ENCODE measurements at places on chromosomes 6 and 20.

GRCh38 chr6:14690120-14691056 lies 555.5 kb upstream of the JARID2 start:
- DNase-seq = no peak

GRCh38 chr6:22636452-22636851 lies 67.1 kb downstream of the HDGFL1 start:
- no peak for DNase-seq

DNA sequence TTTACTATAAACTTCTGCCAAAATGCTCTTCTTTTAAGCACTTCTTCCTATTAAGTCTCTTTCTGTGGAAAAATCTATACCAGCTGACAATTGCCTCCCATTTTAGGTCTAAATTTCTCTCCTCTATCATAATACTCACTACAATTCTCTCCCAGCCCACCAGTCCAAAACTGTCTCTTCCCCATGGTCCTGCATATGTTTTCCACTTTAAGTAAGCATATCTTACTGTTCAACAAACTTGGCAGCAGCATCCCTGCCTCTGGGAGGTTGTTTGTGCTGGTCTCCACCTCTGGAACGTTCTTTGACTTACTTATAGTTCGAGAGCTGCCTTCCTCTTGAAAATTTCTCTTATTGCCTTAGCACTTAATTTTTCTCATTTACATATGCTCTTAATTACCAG lies 180.5 kb downstream of the COL12A1 start:
- DNase-seq = no peak

DNA sequence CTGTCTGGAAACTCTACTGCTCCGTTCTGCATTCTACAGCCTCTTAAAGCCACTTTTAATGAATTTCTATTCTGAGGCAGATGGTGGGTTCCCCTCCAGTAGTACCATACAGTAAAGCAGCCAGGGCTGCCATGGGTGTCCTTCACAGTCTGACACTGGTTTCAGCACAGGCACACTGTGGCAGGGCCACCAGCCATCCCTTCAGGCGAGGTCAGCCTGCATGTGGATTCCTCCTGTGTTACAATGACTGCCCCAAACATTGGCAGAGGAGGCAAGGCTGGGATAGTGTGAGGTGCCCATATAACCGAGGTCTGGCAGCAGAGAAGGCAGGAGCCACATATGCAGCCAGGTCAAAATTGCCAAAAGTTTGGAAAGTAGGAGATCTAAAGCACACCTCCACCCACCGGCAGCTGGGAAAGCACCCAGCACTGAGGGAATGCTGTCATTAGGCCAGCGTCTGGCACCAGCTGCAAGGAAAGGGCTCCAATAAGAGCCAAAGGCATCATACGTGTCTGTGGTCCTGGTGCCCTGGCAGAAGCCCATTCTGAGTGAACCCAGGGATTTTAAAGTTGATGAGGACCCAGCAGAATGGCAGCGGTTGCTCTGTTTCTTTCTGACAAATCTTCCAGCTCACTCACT lies 24.0 kb downstream of the STK35 start:
- no peak for DNase-seq

DNA sequence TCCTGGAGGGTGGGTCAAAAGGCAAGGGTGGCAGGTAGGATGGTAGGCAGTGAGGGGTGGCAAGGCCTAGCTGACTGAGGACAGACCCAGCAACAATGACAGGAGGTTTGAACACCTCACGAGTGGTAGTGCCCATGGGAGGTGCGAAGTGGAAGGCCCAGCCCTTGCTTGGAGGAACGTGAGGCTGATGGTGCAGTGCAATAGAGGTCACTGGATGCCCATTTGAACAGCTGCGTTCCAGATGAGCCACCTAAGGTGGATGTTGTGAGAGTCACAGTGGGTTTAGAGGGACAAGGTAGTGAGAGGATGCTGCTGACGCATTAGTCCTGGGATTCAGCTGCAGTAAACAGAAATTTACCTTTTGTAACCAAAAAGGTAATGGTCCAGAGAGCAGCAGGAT lies 15.6 kb downstream of the TMEM74B start:
- no peak for DNase-seq

- no peak for DNase-seq
These were observed 517.5 kb downstream of the TFAP2B start for GRCh38 chr6:51336185-51336584.

DNA sequence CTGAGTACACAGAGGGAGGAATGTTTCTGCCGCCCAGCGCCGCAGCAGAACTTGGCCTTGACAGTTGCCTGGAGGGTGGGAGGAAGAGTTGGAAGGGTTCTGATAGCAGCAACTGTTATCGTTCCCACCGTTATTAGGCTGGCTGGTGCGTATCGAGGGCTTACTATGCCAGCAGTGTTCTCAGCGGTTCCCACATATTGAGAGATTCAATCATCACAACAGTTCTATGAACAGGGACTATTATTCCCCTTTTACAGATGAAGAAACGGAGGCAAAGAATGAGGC lies 380.1 kb upstream of the SULF2 start:
- DNase-seq = no peak

DNA sequence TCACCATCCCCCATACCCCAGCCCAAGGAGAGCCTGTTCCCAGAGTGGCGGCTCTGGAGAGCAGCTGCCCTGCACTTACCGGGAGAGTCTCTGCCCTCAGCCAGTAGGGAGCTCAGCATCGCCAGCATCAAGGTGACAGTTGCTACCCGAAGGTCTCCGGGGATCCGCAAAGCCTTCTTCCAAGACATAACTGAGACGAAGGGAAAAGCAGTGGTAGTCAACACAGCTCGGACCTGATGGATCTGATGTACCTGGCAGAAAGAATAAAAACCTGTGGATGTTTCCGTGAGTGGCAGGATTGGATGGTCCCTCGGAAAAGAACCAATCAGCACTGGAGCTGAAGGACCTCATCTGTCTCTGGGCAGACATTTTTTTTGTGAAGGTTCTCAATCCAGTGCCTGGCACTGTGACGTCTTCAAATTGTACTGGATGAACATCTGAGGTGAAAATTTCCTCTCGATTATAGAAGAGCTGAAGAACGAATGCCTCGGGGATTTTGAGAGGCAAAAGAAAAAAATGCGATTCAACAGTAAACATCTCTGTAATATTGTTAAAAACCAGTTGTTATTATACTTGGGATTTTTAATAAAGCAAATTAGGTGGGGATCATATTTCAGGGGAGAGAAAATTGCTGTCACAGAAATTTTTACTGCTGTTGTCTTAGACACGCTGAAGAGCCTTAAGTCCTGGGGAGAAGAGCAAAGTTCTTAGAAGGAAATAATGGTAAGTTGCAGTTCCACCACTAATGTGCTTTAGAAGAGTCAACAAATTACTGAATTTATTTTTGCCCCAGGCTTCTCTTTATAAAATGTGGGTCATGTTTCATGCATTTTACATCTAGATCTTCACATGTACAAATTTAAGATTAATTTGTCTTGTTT lies at the start of gene HLA-DQB1:
Gene HLA-DQB1 (minus strand): TSS at position 238 of the 881 bp plus-strand sequence. CDS start 50 bp downstream, at position 188.
- DNase-seq = no peak

GRCh38 chr6:16739329-16739801 lies 21.9 kb downstream of the ATXN1 start:
- no peak for DNase-seq

GRCh38 chr6:37650071-37650481 lies 47.6 kb downstream of the MDGA1 start:
- peak; percentile 87 for DNase-seq

DNA sequence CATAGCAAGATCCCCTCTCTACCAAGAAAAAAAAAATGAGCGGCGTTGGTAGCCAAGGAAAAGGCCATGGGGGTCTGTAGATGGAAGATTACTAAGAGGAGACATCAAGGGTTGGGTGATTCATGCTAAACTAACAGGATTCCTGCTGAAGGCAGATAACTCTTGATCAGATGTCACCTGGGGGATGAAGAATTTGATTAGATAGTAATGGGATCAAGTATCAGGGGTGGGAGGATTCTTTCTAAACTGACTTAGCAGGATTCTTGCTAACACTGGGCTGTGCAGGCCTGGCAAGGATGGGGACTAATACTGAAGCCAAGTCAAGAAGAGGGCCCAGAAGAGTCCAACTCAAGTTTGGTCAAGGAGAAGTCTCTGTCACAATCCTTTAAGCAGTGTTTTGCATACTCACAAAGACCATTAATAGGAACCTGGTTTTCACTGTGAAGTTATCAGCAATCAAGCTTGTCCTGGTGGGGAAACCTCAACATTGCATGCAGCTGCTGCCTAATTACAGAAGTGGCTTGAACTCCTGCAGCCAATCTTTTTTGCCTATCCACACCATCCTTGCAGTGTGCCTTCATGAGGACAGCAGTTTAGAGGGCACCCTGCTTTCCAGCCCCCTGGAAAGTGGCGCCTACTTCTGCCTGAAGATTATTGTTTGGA lies 61.3 kb downstream of the ANKRD6 start:
- no peak for DNase-seq

- no peak for DNase-seq
These were observed 86.0 kb downstream of the SAMD3 start for GRCh38 chr6:130136798-130137197.

- peak; percentile 56 for DNase-seq
These were observed 2.8 kb upstream of the FANCE start for GRCh38 chr6:35449287-35449881.

GRCh38 chr20:47274401-47275108 lies 81.9 kb downstream of the ZMYND8 start:
- no peak for DNase-seq

DNA sequence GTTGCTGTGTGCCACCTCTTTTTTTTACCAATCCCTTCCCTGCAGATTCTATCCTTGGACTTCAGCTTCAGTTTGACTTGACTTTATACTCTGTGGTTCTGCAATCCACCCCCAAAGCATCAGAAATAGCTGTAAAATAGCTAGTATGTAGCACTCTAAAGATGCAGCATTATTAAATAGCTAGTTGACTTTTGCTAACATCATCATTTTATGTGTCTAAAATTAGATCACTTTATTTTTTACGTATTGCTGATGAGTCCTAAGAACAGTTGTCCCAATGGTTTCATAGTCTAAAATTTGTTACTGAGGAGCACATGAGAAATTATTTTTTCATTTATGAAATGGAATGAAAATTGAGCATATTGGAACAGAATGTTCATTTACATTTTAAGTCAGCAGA lies 138.2 kb downstream of the NKAIN2 start:
- DNase-seq = no peak

DNA sequence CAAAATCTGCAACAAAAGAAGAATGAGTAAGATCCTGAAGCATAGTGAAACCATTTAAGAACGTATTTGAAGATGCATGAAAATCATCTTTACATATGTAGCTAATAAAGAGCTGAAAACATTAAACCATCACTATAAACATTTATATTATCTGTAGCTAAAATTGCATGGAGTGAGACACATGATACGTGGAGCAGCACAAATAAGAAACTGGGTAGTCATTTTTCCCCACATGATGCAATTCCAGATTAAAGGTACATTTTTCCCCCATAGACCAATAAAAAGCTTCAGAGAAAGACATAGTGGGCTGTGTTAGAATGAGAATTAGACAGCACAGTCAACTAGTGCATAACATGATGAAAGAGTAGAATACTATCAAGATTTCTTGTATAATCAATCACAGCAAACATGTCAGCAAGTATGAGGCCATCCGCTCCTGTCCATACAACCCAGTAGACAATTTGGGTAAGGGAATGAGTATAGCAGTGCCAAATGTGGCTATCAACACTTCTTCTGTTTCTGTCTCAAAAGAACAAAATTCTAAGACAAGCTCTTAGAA lies 67.0 kb downstream of the RSPO3 start:
- no peak for DNase-seq

- DNase-seq = no peak
These were observed 451.8 kb downstream of the HACE1 start for GRCh38 chr6:104407957-104408356.

- DNase-seq = no peak
These were observed 55.0 kb downstream of the QKI start for GRCh38 chr6:163469459-163469985.

- no peak for DNase-seq
These were observed 44.1 kb upstream of the EDN1 start for GRCh38 chr6:12245763-12246718.

GRCh38 chr20:51159981-51160380 lies 137.1 kb upstream of the KCNG1 start:
- no peak for DNase-seq

- no peak for DNase-seq
These were observed 101.6 kb downstream of the TMEM200A start for GRCh38 chr6:130467146-130468050.

- DNase-seq = no peak
These were observed 49.8 kb downstream of the CPXM1 start for GRCh38 chr20:2750491-2751251.

DNA sequence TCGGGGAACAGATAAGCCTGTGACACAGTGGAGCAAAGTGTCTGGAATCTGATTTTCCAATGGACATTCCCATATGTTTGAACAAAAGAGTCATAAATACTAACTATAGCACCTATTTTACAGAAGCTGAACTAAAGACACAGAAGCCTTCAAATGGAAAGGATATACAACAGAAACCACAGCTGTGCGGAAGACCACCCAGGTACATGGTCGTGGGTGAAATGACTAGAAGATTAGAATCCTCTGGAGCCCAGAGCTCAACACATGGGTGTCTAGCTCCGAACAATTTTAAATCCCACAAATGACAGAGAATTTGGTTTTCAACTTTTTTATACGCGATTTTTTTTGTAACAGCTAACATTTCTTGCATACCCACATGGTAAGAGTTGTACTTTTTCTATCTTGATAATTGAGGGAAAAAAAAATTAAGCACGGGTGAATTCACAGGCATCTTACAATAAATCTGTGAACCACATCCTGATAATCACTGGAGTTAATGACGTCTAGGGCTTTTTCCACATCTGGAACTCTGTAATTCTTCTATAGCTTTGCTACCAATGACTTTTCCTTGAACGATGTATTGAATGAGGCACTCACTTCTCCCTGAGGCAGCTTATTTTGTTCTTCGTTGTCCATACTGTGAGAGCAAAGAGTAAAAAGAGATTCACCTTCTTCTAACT lies 271.1 kb upstream of the AGPAT4 start:
- DNase-seq = no peak

DNA sequence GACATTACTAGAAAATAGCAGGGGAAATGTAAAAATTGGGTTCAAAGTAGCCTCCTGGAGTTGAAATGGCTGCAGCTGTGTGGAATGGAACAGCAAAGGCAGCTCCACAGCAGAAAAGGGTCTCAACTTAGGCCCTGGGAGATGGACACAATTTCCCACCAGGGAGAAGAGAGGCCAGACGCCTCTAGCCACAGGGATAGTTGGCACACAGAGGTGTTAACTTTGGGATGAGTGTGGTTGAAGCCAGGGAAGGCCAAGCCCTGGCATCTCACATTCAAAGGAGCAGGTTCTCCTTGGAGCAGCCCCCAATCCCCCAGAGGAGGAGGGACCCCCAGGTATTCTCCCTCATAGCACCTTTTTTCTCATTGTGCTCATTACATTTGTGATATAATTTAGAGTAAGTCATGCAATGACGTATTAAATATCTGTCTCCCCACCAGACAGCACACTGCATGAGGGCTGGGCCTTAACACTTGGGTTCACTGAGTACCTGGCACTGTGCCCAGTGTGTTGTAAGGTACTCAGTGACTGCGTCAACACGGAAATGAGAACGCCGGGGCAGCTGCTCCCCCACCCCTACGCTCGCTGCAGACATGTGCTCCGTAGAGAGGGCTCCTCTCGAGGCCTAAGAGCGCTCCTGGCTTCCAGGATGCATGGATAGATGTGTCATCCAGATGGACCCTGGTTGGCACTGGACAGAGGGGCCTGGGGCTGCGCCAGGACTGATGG lies 76.0 kb upstream of the CD93 start:
- DNase-seq = peak; percentile 16

Data from H1 (cell line).